Stimulated activated CD8-positive, alpha-beta memory T cell treated with anti-CD3 and anti-CD28 coated beads, Interleukin-4, amount 100 ng/mL, for 1 hour (primary cell): ENCODE measurements at places on chromosomes 5 and 9.

- DNase-seq = no peak
These were observed 38.1 kb downstream of the AGXT2 start for GRCh38 chr5:35009657-35010056.

DNA sequence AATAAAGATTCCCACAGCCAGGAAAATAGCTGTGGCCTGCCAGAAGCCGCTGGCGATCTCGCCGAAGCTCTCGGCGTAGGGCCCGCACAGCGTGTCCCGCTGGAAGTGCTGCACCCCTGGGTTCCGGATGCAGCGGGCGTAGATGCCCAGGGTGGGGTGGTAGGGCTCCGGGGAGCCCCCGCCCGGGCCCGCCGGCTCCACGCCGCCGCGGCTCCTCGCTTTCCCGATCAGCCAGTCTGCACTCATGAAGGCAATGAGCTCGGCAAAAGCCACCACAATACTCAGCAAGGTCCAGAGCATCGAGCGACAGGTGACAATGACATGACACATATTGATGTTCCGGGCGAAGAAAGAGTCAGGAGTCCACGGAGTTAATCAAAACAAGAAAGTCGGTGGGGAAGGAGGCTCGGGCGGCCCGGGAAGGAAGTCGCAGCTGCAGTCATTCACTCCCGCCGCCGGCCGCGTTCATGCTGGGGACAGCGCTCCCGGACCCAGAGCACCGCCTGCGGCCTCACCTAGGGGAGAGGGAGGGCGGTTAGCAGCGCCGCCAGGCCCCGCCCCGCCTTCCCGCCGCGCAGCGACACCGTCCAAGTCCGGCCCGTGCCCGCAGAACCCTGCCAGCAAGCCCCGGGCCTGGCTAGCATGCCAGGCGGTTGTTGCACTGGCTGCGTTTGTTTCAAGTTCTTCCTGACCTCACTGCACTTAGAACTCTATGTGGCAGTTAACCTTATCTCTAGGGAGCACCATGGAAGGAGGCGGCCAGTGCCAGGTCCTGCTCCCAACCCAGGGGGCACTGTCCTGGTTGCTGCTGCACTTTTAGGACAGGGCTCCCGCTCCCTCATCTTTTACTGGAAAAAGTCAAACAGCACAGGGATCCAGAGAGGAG is 138.4 kb downstream of the LHFPL2 start:
- no peak for DNase-seq

DNA sequence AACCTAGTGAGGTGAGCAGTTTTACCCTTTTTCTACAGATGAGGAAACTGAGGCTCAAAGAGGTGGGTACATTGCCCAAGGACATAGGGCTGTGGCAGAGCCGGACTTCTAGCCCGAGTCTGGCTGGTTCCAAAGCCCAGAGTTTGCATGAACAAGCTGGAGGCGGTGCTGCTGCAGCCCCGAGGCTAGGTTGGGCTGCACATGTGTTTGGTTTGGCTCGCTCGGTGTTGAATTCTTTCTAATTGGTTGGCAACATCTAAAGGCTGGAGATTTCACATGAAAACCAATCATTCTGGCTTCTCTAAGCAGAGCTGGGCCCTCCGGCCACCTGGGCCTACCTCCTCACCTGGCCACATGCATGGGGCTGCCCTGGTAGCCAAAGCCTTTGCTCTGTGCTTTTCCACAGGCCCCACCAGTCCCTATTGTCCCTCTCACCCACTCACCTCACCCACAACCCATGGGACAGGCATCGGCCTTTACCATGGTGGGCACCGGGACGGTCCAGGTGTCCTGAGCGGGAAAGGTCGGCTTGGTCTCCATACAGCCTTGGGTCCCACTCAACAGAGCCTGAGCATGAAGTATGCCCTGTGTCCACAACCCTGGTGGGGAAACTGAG is 262.3 kb downstream of the NSG2 start:
- DNase-seq = no peak

DNA sequence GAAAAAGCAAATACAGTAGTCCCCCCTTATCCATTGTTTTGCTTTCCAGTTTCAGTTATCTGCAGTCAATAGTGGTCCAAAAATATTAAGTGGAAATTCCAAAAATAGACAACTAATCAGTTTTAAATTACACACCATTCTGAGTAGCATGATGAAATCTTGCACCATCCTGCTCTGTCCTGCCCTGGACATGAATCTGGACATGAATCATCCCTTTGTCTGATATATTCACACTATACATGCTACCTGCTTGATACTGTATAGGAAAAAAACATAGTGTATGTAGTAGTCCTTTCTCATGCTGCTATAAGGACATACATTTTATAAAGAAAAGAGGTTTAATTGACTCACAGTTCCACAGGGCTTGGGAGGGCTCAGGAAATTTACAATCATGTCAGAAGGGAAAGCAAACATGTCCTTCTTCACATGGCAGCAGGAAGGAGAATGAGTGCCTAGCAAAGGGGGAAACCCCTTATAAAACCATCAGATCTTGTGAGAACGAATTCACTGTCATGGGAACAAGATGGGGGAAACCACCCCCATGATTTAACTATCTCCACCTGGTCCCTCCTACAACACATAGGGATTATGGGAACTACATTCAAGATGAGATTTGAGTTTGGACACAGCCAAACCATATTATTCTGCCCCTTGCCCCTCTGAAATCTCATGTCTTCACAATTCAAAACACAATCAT is 153.9 kb downstream of the ARRDC3 start:
- no peak for DNase-seq

DNA sequence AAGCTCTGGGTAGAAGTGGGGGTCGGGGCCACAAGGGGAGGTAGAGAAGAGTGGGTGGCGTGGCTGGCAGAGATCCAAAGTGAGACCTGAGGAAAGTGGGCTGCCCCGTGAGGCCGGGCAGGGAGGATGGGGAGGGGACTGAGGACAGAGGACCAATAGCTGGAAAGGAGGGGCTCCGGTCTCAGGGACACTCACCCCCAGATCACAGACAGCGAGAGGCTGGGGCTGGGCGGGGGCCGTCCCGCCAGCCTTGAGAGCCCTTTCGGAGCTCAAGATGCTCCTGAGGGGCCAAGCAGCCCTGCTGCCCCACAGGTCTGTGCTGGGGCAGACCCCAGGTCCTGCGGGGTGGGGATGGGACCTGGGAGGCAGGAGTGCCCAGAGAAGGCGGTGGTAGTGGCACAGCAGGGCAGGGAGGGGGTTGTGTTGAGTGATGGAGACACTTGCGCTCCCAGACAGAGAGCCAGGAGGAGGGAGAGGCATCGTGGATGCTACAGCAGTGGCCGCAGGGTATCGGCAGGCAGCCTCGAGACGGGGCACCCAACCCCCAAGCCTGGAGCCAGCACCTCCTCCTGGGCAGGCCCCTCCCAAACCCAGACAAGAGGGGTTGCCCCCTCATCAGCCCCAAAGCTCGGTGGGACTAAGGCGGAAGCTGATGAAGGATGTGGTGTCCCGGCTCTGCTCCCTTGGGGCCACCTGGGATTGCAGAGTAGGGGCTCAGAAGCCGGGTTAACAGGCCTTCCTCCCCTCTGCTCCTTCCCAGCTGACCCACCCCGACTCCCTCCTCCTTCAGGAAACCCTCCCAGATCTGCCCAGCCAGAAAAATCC is 3.4 kb downstream of the SARDH start:
- DNase-seq = no peak

- DNase-seq = no peak
These were observed 72.5 kb downstream of the AUH start for GRCh38 chr9:91289244-91289643.

DNA sequence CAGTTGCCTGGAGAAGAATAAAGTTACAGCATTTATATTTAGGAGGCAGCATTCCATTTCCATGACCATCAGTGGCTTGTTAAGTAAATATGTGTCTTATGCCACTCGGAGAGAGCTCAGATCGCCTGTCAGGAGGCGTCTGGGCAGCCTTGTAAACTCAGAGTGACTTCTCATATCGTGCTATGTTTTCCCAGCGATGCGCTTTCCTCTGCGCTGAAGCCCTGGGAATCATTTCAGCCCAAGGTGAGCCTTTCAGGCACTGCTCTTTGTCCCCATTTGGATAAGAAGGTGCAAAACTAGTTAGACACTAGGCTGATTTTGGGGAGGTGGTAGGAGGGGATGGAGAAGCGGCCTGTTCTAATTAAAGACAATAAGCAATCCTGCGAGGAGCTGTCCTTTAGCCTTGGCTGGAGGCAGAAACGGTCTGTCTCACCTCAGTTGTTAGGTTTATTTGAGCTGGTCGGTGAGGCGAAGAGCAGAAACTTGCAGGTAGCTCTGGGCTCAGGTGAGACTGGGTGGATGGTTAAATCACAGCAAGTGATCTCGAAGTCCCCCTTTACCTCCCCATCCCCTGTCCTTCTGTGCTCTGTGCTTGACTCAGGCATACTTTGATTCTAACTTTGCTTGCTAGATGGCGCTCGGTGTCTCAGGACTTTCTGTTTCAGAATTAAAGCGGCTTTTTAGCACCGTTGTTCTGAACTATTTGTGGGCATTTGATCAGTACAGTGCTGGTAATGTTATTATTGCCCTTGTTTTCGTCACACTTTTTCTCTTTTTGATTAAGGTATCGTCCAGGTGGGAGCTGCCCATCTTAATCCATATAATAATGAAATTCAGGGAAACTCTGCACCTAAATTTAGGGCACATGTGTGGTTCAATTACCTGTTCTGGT is 24.6 kb downstream of the NR2F1 start:
- DNase-seq = no peak

- no peak for DNase-seq
These were observed 13.4 kb upstream of the FANCC start for GRCh38 chr9:95330720-95331404.

DNA sequence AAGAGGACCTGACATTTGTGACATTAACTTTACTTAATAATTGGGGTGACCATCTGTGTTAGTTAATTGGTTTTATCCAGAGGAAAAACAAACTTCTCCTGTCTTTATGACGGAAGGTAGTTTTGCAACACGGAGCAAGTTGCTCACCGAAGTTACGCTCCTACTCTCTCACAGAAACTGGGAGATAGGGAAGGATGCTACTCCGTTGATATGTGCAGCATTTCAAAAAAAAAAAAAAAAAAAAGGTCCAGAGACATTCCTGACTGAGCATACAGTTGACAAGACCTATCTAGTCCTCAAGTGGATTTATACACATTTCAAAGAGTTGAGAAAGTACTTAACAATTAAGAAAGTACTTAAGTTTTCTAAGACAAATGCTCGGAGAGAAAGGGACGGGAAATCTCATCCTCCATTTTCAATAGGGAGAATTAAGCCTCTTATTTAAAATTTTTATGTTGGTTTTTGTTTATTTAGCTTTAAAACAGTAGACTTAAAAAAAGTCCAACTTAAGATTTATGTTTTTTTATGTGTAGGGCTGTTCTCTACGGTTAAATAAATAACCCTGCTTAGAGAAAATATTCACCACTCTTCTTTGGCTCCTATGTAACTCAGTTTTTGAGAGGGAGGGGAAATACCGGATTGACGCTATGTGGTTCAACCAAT is 455 bp upstream of the FER start:
- DNase-seq = no peak

GRCh38 chr5:150217038-150217437 is 27.2 kb downstream of the SLC6A7 start:
- no peak for DNase-seq

GRCh38 chr5:142677198-142677597 is 8.7 kb downstream of the FGF1 start:
- DNase-seq = no peak

- DNase-seq = no peak
These were observed 34.3 kb downstream of the ZNF462 start for GRCh38 chr9:106897236-106897635.

GRCh38 chr9:277601-278295 is 63.1 kb downstream of the DOCK8 start:
- DNase-seq = no peak

DNA sequence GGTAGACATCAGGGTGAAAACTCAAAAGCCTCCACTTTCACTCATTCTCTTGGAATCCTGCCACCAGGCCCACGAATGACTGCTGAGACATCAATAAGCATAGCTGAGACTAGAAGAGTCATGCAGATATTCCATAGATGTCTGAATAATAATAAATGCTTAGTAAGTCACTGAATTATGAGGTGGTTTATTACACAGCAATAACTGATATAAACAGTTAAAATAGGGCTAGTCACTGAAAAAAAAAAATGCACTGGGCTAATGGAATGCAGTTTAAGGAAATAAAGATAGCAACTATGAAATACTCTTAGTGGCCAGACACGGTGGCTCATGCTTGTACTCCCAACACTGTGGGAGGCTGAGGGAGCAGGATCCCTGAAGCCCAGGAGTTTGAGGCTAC is 262.8 kb upstream of the CDH6 start:
- no peak for DNase-seq

- DNase-seq = no peak
These were observed 107.9 kb downstream of the PHF2 start for GRCh38 chr9:93684161-93684765.

DNA sequence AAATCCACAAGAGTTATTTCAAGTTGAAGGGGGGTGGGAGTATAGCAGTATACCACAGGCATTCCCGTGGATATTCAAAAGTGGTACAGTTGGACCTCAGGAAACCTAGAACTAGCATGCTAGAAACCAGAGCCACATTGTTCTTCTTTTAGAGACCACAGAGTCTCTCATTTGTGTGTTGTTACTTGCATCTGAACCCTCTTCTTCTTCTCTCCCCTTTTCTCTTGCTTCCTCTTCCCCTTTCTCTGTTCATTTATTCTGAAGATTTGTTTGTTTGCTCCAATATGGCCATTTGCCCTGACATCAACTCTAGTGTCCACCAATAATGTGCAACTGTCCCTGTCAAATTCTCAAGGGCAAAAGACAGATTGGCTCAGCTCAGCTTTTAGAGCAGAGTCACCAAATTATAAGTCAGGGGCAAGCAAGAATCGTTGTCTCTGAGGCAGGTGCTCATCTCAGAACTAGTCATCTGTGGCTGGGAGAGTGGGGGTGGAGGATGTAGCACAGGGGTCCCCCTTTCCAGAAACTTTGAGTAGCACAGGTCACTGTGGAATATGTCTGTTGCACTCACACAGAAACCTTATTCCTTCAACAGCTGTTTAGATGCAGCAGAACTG is 321.1 kb downstream of the ARRDC3 start:
- DNase-seq = no peak

GRCh38 chr5:57696825-57697570 is 214.4 kb upstream of the ACTBL2 start:
- DNase-seq = no peak

DNA sequence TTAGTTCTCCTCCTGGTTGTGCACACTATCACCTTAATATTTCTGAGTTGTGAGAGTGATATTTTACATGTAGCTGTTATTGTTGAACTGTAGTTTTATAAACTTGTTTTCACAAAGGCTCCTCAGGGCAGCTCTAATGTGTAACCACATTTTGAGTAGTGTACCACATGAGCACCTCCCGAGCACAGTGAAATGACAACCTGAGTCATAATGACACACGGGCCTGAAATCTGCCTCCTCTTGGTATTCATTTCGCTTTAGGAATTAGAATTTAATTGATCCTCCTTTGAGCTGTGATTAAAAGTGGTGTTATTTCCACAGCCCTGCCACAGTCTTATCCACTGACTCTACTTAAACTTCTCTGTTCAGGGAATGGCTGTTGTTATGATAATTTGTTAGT is 7.9 kb downstream of the MTRR start:
- DNase-seq = no peak

- DNase-seq = no peak
These were observed 69.4 kb upstream of the GAS1 start for GRCh38 chr9:87016681-87017080.

- no peak for DNase-seq
These were observed 7.5 kb downstream of the RPS14 start for GRCh38 chr5:150441813-150442698.
